ENCODE measurements at places on chromosomes 1 and 21.

DNA sequence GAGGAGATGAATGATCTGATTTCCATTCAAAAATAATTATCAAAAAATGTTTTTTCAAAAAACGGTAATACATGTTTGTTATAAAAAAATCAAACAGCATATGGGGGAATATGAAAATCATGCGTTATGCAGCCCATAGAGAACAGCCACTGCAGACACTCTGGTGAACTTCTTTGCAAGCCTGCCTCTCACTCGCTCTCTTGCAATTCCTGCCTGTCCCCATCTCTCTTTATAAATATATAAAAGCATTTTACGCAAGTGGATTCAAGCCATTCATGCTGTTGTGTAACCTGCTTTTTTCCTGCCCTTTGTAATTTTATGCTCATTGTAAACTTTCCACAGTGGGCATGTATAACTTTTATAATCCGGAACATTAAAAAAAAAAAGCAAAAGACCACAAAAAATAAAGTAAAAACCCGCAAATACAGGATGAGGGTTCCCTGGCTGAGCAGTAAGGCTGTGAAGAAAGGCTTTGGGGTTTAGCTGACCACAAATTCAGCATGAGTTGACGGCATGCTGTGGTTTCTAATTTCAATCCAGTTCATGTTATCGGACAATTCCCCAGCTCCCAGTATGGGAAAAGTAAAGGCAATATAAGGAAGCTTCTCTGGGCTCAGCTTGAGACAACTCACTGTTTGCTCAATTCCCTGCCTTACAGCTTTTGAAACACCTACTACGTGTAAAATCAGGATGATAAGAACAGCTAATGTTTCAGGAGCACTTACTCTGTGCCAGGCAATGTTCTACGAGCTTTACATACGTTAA lies 52.8 kb upstream of the ZBTB40 start:
- DNase-seq, result no peak

GRCh38 chr1:34918386-34918976 lies 11.0 kb downstream of the DLGAP3 start:
- no peak for DNase-seq

DNA sequence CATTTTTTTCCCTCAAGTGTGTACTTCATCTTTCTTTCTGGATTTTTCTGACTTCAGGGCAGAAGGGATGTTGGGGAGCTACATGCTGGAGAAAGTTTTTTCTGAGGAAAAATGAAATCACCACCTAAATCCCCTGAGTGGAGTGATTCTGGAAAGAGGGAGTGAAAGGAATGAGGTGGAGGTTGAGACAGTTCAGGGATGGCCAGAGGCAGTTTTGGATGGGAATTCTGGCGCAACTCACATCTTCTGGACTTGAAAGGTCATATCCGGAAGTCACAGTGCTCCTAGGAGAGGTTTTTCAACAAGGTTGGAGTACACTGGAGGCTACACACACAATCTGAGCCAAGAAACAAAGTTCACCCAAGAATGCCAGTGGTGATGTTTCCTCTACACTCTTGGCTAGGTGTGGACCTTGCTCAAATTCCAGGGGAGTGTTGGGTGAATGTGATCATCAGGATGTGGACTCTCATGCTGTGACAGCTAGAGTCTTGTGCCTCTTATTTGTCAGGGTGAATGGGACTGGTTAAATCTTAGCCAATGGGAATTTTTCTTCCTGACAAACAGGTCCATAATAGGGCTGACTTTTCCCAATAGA lies 161.5 kb downstream of the HLX start:
- no peak for DNase-seq

GRCh38 chr1:165129568-165130164 lies 226.8 kb downstream of the LMX1A start:
- no peak for DNase-seq
